IMR-90 (cell line): ENCODE measurements at places on chromosomes 16 and 17. TPM values are rescaled to one million over a fixed set of nuclear protein-coding genes. Genes with fewer than 3 reads are reported as not detected.

Gene CPNE7
- 17.4 and 17.7 TPM in 2 replicates for polyA plus RNA-seq

Gene PRSS53
- 5.4 and 5.9 TPM in 2 replicates for polyA plus RNA-seq

Gene TOX3
- not detected in 2 replicates for polyA plus RNA-seq

Gene SCARF1
- 0.34 and 0.43 TPM in 2 replicates for polyA plus RNA-seq

Gene CLEC19A
- polyA plus RNA-seq, result not detected in 2 replicates

Gene TENT4B
- polyA plus RNA-seq, result 4.1 and 5.2 TPM in 2 replicates

Gene NSRP1
- polyA plus RNA-seq, result 14.2 and 14.4 TPM in 2 replicates

Gene TIMP2
- 352 and 416 TPM in 2 replicates for polyA plus RNA-seq

Gene FTSJ3
- 45.4 and 51.3 TPM in 2 replicates for polyA plus RNA-seq

Gene PYY
- polyA plus RNA-seq, result not detected in 2 replicates

- DNase-seq, result no peak
Observed at GRCh38 chr17:28567604-28568003, 3.7 kb downstream of the PIGS start.

DNA sequence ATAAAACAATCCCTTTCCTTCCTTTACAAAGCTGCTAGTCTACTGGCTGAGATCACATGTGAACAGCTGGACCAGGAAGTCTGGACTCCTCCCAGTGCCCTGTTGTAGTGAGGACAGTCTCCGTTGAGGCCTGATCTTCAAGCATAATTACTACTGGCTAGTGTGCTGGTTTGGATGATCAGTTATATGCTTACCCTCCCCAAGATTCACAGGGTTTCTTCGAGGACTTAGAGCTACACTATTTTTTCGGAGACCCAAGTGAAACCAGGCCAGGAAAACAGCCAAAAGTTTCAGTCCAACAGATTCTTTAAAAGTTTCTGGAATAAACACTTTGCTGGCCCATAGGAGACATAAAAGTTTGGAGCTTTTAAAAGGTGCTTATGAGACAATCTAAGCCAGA lies 194.9 kb upstream of the CDH11 start:
- DNase-seq, result no peak

DNA sequence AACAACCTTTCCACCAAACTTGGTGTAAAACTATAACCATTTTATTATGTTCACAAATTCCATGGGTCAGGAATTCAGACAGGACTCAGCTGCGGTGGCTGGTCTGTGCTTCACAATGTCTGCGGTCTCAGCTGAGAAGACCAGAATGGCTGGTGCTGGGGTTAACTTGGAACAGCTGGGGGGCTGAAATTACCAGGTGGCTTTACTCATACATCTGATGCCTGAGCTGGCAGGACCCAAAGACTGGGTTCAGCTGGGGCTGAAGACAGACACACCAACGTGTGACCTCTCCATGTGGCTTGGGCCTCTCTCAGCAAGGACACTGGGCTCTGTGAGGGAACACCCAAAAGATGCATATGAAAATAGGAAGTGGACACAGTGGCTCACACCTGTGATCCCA lies 5.7 kb upstream of the HID1 start:
- no peak for DNase-seq

- no peak for DNase-seq
Observed at GRCh38 chr17:34166352-34166751, 88.7 kb upstream of the CCL2 start.

DNA sequence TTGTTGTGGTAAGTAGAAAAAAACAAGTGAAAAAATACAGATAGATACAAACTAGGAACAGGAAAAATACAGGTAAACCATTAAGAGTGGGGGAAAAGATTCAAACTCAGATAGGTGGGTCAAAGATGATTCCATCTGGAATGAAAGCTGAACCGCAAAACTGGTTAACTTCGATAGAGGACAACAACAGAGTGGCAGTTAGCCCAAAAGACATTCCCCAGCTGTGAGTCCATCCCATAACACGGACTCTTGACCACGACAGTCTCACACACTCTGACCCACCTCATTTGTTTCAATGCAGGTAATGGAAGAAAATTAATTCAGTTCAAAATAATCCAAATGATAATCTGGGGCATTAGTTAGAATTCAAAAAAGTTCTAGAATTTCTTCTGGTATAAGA lies 13.5 kb downstream of the ELAC2 start:
- no peak for DNase-seq

DNA sequence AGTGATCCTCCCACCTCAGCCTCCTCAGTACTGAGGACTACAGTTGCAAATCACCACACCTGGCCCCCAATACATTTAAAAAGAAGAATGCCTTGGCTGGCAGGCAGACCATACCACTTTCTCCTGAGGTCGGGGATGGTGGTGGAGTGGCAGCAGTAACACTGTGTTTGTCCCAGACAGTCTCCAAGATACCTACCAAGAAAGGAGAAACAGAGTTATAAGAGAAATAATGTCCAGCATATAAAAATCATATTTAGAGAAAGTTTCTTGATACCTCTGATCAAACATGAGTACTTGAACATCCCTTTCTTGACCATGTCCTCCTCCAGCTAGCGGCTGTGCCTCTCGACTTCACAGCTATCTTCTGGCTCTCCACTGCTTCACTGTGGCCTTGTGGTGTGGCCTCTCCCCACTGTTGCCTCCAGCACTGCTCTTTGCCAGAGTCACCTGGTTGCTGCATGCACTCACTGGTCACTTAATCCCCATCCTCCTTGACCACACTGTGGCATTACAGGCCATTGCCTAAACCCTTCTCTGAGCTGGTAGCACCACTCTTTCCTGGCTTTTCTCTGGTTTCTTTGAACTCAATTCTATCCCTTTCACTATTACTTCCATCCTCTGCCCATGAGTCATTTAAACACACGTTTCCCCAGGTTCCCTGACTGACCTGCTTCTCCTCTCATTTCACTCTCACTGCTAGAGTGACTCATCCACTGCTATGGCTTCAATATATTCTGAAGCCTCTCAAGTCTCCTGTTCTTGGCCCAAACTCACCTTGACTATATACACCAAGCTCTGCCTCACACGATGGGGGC lies 45.2 kb downstream of the XPO6 start:
- DNase-seq, result peak; percentile 81

DNA sequence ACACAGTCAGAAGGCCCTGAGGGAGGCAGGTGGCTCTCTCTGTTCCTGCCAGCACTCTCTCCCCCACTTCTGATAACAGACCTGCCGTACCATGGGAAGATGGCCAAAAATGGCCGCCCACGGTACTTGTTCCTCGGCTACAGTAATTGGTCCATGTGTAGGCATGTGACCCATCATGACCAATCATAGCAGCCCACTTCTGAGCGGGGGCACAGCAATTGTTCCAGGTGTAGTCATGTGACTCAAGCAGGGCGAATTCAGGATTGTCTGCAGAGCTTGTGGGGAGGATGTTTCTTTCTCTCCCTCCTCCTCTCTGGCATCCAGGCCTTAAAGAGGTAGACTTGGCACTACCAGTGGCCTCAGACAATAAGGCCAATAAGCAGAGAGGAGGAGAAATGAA lies 250.4 kb downstream of the MRTFB start:
- no peak for DNase-seq

DNA sequence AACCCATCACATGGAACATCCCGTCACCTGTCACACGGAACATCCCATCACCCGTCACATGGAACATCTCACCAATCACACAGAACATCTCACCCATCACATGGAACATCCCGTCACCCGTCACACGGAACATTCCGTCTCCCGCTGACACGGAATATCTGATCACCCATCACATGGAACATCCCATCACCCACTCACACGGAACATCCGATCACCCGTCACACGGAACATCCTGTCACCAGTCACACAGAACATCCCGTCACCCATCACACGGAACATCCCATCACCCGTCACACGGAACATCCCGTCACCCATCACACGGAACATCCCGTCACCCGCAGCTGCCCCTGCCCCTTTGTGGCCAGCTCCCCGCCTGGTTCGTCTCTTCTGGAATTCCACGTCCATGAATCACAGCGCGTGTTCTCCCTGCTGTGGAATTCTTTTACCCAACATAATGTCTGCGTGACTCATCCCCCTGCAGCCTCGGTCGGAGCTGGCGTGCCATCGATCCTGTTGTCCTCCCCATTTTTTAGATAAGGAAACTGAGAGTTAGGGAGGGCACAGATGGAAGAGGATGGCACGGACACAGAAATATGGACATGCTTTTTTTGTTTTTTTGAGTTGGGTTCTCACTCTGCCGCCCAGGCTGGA lies 5.6 kb downstream of the CPNE7 start:
- peak; percentile 99 for DNase-seq

- DNase-seq, result no peak
Observed at GRCh38 chr16:3190949-3191353, 2.9 kb downstream of the OR1F1 start.

DNA sequence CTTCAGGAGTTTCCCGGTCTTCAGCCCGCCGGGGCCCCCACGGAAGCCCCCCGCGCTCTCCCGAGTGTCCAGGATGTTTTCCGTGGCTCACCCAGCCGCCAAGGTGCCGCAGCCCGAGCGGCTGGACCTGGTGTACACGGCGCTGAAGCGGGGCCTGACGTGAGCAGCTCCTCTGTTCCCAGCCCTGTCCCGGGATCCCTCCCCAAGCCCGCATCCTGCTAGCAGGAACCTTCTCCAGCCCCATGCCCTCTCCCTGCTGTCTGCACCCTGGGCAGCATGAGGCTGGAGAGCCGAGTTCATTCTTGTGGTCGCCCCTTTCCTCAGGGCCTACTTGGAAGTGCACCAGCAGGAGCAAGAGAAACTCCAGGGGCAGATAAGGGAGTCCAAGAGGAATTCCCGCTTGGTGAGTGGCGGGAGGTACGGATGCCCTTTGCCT lies 10.1 kb downstream of the RIPOR1 start:
- DNase-seq, result peak; percentile 56

GRCh38 chr17:80783486-80783885 lies 208.2 kb upstream of the CHMP6 start:
- DNase-seq, result no peak

DNA sequence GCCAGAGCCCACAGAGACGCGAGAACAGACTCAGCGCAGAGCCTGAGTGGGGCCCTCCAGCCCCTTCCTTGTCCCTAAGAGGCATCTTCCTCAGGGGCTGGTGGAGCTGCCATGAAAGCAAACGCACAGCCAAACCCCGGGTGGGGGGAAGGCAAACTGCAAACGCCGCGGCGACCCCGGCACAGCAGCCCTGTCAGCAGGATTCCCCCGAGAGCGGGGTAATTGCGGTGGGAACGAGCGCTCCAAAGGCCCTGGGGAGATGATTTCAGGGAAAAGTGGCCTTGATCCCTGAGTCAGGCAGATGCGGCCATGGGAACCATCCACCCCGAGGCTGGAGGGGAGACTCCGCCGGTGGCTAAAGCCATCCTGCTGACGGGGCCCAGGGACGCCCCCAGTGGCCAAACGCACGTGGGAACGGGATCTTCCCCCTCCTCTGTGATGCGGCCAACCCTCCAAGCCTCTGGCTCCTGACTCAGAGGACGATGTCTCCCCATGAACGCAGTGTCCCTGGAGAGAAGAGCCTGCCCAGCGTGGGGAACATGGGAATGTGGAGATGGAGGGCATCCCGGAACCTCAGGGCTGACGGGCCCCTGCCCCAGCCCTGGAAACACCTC lies 25.1 kb downstream of the SLC7A5 start:
- peak; percentile 35 for DNase-seq

- no peak for DNase-seq
Observed at GRCh38 chr17:55549140-55549539, 37.9 kb upstream of the SMIM36 start.

GRCh38 chr17:74217037-74217730 lies 3.8 kb downstream of the TTYH2 start:
- no peak for DNase-seq

- DNase-seq, result peak; percentile 74
Observed at GRCh38 chr17:43341715-43342588, 56.8 kb upstream of the ARL4D start.

GRCh38 chr17:32006957-32007462 lies at the start of gene LRRC37B:
TSS of gene LRRC37B (plus strand) at chr17:32007383. CDS start at chr17:32021393, 14,010 bp downstream.
- DNase-seq, result peak; percentile 57

GRCh38 chr17:40341808-40342503 lies 22.6 kb downstream of the GJD3 start:
- peak; percentile 50 for DNase-seq

DNA sequence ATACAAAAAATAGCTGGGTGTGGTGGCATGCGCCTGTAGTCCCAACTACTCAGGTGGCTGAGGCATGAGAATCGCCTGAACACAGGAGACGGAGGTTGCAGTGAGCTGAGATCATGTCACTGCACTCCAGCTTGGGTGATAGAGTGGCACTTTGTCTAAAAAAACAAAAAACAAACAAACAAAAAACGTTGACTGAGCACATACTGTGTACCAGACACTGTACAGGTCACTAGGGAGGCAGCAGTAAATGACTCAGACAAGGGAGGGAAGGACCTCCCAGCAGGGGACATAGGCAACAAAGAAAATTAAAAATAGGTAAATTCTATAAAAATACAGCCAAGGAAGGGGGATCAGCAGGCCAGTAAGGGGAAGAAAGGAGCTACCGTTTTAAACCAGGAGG lies 64.3 kb downstream of the SOCS1 start:
- DNase-seq, result no peak

DNA sequence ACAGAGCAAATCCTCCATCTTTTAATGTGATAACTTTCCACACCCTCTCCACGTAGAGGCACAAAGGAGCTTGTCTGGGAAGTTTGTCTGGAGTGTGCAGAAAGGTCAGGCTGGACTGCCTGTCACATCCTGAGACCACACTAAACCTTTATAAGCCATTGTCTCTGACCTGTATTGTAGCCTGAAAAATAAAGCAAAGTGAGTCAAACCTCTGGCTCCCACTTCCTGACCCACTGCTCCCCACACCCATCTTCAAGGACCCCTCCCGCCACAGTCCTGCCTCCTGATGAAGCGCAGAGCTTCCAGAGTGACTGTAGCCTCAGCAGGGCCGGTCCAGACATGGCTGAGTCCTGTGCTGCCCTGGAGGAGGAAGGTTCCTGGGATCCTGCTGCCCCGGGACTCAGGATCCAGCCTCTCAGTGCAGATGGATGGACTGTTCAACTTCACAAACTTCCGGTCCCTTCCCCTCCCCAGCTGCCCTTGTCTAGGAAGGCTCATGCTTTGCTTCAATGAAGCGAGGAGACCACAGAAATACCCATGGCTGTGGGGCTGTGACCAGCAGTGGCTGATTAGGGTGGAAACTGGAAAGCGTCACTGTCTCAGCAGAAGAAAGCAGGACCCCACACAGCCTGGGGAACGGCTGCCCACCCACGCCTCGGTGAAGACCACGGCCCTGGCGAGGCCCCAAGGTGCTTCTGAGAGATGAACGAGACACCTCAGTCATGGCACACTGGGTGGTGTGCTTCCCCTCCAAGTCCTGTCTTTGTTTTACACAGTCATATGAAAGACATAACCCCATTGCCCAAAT lies 30.9 kb upstream of the CLEC18B start:
- DNase-seq, result no peak

DNA sequence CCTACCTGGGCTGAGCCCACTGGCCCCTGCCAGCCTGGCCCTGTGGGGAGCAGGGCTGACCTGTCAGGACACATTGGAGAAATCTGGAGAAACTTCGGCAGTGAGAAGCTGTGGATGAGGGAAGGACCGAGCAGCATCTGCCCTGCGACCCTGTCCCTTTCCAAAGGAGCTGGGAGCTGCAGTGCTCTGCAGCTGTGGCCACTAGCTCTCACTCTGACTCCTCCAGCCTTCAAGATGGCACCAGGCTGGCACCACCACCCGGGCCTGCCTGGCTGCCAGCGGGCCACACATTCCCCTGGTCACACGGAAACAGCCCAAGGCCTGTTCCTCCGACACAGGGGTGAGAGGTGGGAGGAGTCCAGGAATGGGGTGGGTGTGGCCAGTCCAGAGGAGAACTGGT lies 30.1 kb downstream of the CD300LG start:
- DNase-seq, result no peak

GRCh38 chr17:4422864-4423263 lies 10.9 kb upstream of the SPNS3 start:
- DNase-seq, result no peak
